Spinal cord (tissue), 10 donors: ENCODE measurements at places on chromosomes 4 and X. TPM values are rescaled to one million over a fixed set of nuclear protein-coding genes. Genes with fewer than 3 reads are reported as not detected.
A peak's percentile ranks its signal among the peaks of the same experiment; 100 is the strongest.

- DNase-seq: no peak
Observed at GRCh38 chrX:134936542-134936941, 54.2 kb upstream of the SMIM10 start.

DNA sequence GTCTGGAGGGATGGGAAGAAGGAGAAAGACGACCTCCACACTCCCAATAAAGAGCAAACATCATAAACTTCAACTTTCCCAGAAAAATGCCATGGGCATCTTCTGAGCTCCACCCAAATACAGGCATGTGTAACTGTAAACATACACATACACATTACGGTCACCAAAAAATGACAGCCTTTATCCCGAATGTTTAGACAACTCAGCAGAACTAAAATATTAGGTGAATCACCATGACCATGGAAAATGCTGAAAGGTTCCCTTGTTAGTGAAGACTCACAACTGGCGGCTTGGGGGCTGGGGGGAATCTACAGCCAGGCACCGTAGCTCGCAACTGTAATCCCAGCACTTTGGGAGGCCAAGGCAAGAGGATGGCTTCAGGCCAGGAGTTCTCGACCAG, 33.0 kb downstream of the PRKX start:
- no peak for DNase-seq

DNA sequence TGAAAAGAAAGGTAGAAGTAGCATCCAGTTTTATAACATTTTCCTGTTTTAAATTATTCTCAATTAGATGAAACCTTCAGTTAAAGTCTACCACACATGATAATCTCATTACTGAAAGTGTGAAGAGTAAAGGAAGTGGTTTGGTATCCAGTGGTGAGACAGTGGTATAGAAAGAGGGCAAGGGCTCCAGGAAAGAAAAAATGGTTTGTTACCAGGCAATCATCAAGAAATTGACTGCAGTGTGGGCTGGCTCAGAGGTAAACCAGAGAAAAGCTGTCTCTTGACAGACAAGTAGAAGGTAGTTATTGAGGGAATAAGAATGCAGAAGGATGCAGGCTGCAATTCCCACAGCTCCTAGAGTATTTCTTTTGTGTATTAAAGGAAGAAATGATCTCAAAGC, 406.2 kb downstream of the TLL1 start:
- no peak for DNase-seq

GRCh38 chr4:117796677-117797076, 237.6 kb upstream of the NDST3 start:
- DNase-seq: no peak

GRCh38 chr4:72302981-72303704, 265.9 kb downstream of the ADAMTS3 start:
- DNase-seq: peak; percentile 51

GRCh38 chrX:53308836-53309235, 27.5 kb upstream of the IQSEC2 start:
- DNase-seq: no peak

FHIP1A gene
- 3.2 TPM for total RNA-seq

DNA sequence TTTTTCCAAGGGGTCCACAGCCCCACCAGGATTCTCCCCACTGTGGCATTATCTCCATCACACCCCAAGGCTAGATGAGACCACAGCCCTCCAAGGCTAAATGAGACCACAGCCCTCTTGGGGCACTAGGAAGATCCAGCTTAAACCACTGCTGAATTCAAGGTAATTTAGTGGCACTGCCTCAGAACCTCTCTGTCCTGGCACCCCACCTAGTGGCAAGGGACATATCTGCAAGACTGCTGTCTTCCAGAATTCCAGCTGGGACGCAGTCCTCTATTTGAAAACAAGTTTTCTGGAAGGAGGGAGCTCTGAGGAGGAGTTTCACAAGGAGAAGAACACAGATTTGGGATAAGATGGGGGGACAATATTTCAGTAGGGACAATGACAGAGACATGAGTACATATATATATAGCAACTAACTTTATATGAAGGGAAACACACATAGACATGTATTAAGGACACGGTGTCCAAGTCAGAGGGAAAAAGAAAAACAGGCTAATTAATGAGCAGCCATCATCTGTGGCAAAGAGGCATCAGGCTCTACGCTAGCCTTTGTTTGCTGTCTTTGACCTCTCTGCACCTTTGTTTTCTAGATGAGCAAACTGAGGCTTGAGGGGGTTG, 9.3 kb downstream of the CETN2 start:
- no peak for DNase-seq

GRCh38 chr4:3808597-3808996, 42.4 kb downstream of the ADRA2C start:
- DNase-seq: no peak

GRCh38 chr4:42658261-42658660, 1.4 kb upstream of the ATP8A1 start:
- peak; percentile 60 for DNase-seq

DNA sequence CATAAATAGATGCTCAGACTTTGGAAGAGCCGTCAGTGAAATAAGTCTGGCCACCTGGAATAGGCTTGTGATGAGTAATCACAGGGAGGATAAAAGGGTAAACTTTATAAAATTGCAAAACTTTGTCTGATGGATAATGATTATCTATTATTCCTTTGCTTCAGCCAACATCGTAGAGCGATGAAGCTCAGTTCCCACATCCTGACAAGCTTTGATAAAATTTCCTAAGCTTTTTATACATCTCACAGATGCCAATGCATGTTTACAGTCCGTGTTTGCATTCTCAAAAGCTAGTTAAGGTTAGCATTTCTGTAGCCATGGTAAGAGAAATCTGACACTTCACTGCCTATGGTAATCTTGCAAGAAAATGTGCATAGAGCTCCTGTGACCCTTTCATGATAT, 15.4 kb upstream of the UGDH start:
- DNase-seq: no peak

GRCh38 chr4:119211867-119212233, 663 bp upstream of the USP53 start:
- no peak for DNase-seq

LRCH2 gene
- total RNA-seq: 8.5 TPM

GRCh38 chr4:60579335-60579734, 620.8 kb upstream of the ADGRL3 start:
- no peak for DNase-seq

HHIP gene
- 36.1 TPM for total RNA-seq

GABRA4 gene
- 1.3 TPM for total RNA-seq

- no peak for DNase-seq
Observed at GRCh38 chrX:150303386-150304097, 59.6 kb upstream of the MAMLD1 start.

MBNL3 gene
- total RNA-seq: 12.3 TPM

GRCh38 chrX:10579112-10580011, 41.0 kb downstream of the MID1 start:
- DNase-seq: no peak

- no peak for DNase-seq
Observed at GRCh38 chr4:166435449-166435848, 562.4 kb downstream of the TLL1 start.

- no peak for DNase-seq
Observed at GRCh38 chr4:53932796-53933610, 131.4 kb downstream of the CHIC2 start.

DNA sequence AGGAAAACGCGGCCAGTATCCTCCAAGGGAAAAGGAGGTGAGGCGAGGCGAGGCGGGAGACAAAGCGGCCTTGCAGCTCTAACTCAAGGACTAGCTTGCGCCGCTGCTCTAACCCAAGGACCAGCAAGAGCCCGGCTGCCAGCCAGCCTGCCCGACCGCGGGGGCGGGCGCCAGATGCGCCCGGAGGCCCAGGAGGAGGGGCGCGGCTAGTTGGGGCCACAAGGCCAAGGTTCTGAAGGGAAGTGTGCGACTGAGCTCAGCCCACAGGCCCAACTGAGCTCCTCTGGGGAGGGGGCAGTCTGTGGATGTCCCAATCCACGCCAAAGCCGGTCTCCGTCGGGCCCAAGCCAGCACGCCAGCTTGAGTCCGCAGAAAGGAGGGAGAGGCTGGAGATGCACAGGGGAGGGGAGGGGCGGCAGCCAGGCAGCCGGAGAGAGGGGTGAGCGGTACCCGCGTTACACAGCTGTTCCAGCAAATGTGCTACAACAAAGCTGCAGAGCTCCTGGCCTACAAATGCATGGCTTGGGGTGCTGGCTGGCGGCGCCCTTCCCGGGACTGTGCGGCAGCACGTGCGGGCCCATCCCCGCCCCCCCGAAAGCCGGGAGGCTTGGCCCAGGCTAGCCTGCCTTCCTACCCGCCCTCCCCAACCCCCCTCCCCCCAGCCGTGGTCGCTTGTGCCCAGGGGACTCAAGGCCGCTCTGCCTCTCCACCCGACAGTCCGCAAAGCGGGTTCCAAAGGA, 637 bp downstream of the AMER1 start:
- peak; percentile 65 for DNase-seq

XG gene
- 0.11 TPM for total RNA-seq

RHOXF2B gene
- not detected for total RNA-seq

DNA sequence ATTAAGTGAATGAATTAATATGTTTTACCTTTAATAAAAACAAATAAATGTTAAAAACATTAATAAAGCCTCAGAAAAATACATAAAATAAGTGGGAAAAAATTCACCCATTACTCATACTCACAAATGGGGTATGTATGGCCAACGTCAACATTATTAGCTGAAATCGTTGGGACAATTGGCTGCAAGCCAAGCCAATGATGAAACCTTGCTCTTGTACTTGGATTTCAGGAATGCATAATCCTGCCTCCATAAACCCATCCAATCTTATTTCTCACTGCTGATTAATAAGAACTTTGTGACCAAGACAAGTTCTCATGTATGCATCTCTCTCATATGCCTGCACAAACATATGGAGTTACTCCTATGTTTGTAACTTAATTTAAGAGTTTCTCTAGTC, 35.3 kb upstream of the ADAMTS3 start:
- no peak for DNase-seq

GRCh38 chrX:53654376-53654775, 32.1 kb downstream of the HUWE1 start:
- no peak for DNase-seq

- DNase-seq: peak; percentile 9
Observed at GRCh38 chrX:28058901-28059300, 77.7 kb upstream of the DCAF8L1 start.

DNA sequence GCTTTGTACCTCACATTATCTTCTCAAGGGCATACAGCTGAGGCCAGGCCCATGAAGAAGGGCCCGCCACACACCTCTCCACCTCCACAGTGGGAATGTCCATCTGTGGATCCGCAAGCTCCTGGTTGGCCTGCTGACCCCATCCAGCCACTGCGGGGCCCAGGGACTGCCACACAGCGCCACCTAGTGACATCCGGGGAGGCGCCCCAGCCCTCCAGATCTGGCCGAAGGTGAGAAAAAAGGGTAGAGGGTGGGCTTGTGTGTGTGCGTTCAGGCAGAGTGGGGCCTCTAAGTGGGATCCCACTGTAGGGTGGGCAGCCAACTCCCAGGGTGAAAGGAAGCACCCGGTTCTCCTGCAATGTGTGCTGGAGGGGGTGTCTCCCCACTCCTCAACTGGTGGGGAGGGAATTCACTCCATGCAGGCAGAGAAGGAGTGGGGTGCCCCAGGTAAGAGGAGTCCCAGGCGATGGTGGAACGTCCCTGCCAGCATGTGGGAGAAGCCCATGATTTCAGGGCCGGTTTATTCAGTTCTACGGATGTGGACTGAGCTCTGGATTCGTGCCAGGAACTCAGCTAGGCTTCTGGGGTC, 117.3 kb downstream of the ENPP6 start:
- no peak for DNase-seq

GRCh38 chr4:117327491-117327890, 242.1 kb upstream of the TRAM1L1 start:
- DNase-seq: no peak

FAM241A gene
- 1.2 TPM for total RNA-seq

GRCh38 chr4:917466-917865, 14.7 kb downstream of the GAK start:
- DNase-seq: no peak

DNA sequence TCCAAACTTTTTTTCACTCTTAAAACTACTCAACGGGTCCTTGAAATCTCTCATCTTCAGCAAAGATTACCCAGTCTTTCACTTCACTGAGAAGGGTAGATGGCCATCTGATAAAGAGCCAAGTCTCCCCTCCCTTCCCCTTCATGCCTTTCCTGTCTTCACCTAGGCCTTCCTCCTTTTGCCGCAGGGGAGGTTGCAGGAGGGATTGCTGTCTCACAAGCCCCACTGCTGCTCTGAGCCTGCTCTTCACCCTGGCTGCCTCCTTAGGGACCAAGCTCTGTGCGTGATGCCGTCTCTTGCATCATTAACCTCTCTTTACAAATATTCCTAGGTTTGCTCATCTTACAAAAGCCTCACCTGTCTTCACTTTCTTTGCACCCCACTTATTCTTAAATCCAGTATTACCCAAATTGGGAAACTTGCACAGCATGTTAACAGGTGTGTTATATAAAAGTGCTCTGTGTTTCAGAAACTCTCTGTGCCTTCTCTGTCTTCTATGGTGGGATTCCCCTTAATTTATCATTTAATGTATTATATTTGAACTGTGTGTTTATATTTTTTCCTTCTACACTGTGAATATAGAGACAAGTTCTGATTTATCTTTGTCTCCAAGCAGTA, 3.8 kb downstream of the ZFX start:
- no peak for DNase-seq

DNA sequence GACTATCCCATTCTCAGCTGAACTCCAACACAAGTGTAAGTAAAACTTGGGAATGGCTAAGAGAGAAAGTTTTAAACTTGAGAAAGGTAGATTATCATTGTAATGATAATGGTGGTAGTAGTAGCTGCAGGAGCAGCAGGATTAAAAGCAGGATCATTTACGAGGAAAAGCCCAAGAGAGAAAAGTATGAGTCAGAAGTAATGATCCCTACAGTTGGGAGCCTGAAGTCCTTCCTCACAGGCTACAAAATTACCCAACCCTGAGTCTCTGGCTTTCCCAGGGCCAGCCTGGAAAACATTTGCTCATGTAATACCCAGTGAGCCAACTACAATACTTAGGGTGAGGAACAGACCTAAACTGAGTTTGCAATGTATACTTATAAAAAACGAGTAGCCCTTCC, 4.4 kb upstream of the PRDM8 start:
- DNase-seq: no peak

SPACA5 gene
- total RNA-seq: not detected

DNA sequence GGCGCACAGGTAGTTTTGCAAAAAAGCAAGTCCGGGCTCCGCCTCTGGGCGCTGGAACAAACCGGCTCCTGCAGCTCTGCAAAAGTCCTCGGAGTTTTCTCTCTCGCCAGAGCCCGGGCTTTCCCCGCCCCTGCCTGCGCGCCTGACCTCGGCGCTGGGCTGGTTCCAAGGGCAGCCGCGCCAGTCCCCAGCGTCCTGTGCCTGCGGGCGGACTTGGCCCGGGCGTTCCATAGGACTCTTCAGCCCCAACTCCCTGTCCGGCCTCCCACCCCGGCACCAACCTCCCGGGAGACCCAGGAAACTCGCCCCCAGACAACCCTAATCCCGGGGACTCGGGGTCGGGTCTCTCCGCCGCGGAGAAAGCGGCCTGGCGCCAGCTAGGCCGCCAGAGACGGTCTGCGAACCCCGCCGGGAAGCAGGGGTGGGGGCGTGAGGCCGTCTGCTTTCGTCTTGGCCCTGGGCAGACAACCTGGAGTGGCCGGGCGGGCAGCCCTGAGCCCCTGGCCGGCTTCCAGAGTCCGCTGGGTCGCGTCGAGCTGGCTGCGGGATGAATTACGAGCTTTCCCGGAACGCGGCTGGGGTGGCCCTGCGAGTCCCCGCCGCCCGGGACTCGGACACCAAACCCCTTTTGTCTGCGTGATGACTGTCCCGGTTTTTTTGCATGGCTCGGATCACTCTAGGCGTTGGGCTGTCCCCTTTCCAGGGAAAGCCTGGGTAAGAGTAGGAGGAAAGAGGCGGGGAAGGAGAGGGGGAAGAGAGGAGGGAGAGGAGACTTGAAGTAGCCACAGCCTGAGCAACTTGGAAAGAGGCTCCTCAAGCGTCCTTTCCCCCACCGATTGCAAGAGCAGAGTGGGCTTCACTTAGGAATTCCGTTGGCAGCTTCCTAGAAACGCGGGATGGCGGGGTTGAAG, 916 bp downstream of the MXRA5 start:
- peak; percentile 21 for DNase-seq
